CD4-positive, alpha-beta T cell treated with Interleukin-15 for 1 hour (primary cell): ENCODE measurements at places on chromosomes 5 and 9.

DNA sequence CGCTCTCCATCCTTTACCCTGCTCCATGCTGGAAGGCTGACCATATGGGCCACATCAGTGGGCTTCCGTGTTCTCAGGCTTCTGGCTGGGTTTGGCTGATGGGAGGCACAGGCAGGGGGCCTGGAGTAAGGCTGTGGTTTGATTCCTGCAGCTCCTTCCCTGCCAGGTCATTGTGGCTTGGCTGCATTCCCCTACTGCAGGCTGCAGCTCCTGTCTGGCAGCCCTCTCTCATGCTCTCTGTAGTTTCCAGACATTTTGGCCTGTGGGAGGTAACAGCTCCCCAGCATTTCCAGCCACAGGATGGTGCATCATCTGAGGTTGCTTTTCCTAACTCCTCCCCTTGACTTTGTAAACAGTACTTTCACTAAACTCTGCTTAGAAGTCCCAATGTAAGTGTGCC lies 102.0 kb upstream of the PTPN3 start:
- DNase-seq, result no peak

- DNase-seq, result no peak
These were observed at the start of gene BICD2 for GRCh38 chr9:92764381-92764987. TSS of gene BICD2 (minus strand) at chr9:92764833. CDS start at chr9:92764744, 89 bp downstream.

DNA sequence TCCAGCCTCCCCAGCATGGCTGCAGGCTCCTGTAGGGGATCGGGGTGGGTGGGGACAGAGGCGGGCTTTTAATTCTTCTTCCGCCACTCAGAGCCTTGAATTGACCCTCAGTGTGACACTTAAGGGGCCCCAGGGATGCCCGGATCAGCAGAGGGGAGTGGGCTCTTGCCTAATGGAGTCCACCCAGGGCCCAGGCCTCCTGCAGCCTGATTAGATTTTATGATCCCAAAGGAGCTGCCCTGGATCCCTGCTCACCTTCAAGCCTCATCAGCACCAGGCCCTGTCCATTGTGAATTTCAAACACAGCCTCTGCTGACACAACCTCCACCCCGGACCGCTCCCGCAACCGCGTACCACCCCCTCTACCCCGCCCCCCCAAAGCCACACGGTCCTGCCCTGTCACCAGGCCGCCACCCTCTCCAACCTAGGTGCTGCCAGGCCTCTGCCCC lies 214.1 kb upstream of the IER5L start:
- no peak for DNase-seq

- no peak for DNase-seq
These were observed 627.1 kb upstream of the WWC1 start for GRCh38 chr5:167664222-167664804.

DNA sequence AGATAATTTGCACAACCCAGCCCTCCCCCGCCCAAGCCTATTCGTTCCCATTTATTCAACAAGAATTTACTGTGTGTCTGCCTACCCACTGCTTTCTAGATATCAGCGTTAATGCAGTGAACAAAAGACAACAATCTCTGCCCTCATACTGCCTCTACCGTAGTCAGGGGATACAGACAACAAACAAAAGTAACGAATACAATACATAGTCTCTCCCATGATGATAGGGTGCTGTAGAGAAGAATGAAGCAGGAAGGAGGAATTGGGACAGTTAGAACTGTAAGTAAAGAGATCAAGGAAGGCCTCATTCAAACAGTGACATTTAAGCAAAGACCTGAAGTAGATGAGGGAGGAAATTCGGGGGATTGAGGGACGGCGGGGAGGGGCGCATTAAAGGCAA lies 1.7 kb downstream of the GFM2 start:
- no peak for DNase-seq

DNA sequence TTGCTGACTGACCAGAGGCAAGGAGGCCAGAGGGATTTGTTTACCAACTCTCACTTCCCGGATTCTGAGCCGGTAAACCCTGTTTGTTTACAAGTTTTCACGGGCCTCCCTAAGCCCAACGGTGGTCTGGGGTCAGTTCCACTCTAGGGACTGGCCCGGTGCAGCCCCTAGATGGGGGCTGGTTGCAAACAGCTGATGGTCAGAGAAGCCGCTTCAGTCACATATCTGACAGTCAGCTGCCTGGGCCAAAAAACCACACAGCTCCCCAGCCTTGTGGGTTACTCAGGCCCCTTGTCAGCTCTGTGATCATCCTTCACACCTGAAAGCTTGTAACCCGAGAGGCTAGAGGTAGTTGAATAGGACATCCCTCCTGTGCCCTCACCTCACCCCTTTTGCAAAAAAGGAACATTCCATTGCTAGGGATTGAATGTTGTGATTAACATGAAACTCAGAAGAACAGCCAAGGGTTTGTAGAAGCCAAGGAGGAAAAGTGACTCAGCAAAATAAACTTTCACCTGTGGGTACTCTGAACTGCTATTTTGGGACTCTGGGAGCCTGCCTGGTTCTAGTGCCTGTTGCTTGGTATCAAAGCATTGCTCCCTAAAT lies 40.4 kb downstream of the SAR1B start:
- no peak for DNase-seq

DNA sequence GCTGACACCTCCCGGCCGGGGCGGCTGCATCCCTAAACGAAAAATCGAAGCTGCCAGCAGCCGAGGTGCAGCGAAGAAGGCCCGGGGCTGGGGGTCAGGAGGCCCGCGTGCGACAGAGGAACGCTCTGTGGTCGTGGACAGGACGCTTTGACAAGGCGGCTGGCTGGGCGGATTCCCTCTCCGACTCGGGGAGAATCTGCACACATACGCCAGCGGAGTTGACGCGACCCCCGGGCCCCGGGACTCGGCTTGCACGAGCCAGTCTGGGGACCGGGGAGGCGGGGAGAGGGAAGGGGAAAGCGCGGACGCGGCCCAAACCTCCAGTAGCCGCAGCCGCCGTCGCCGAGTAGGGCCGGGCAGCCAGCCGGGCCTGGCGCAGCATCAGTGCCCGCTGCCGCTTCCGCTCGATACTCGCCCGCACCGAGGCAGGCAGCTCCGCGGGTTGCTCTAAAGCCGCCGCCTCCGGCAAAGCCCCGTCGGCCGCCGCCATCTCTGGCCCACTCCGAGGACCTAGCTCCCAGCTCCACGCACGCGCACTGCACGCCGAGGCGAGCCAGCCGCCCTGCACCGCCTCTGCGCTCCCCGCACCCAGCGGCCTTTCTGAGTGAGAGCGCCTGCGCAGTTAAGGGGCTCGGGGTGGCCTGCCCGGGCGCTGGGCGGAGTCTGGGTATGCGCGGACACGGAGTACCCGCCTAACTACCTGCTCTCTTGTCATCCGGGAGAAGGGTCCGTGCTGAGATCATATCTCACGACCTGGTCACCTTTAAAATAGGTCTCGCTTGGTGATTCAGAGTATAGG lies at the start of gene XPA:
Gene XPA, minus strand, starts transcription at position 538 of the 799 bp plus-strand sequence. Its CDS starts 48 bp downstream, at position 490.
- peak; percentile 98 for DNase-seq

DNA sequence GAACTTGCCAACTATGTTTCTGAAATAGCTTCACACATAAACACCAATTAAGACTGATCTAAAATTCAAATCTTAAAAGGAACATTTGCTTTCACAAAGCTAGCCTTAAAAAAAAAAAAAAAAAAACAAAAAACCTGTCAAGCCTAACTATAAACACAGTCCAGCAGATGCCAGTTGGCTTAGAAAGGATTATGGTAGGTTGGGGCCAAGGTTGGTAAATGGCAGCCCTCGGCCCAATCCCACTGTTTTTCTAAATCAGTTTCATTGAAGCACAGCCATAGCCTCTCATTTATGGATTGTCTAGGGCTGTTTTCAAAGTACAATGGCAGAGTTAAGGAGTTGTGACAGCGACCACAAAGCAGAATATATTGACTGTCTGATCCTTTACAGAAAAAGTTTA lies 75.7 kb upstream of the FRRS1L start:
- no peak for DNase-seq

- no peak for DNase-seq
These were observed 25.8 kb upstream of the HSD17B3 start for GRCh38 chr9:96327694-96328352.

GRCh38 chr5:67748165-67748690 lies 467.3 kb upstream of the PIK3R1 start:
- DNase-seq, result no peak
